ENCODE measurements at places on chromosomes 12 and 14.

DNA sequence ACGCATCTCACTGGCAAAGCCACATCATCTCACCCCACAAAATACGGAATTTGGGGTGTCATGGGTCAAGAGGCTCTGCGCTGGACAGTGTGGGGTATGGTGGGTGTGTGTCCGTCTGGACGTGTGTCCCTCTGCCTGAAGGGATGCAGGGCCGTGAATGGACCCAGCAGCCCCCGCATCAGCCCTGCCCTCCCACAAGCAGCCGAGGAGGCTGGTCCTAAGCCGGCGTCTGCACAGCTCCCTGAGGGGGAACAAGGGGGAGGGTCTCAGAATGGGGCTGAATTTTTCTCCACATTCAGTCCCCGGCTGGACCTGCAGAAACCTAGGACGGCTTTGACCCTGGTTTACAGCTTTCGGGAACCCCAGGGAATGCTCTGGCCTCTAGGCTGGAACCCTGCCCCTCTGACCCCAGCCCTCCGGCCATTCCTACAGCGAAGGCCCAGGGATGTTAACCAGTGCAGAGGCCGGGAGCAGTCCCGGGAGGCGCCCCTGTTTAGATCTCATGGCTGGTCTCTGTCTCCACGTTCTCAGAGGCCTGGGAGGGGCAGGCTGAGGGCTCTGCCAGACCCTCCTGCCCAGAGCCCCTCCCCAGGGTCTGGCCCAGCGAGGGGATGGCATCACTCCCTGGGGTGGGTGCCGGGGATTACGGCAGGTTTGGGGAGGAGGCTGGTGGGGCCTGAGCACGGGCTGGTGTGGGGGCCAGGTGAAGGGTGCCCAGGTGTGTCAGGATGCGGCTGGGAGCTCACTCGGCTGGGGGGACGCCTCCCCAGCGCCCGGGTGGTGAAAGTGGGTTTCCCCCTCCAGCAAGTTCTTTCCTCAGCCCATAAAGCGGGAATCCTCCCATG is 156.5 kb upstream of the C14orf180 start:
- DNase-seq, result no peak

- DNase-seq, result no peak
Observed at GRCh38 chr12:6280672-6281071, 29.8 kb upstream of the PLEKHG6 start.

DNA sequence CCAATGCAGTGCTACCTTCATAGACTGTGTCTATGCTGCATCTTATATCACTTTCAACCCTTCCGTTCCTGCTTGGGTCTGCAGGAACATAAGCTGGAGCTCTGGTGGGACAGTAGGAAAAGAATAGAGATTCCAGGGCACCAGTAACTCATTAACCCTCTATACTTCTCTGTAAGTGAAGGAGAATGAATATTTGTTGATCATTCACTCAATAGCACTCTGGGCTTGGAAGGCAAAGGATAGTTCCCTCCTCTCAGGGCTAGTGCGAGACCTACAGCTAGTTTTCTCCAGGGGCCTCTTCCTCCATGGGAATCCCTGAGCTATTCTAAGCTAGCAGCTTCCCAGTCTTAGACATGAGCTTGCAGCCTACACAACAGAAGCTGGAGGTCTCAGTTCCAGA is 84.7 kb downstream of the BMP4 start:
- no peak for DNase-seq

DNA sequence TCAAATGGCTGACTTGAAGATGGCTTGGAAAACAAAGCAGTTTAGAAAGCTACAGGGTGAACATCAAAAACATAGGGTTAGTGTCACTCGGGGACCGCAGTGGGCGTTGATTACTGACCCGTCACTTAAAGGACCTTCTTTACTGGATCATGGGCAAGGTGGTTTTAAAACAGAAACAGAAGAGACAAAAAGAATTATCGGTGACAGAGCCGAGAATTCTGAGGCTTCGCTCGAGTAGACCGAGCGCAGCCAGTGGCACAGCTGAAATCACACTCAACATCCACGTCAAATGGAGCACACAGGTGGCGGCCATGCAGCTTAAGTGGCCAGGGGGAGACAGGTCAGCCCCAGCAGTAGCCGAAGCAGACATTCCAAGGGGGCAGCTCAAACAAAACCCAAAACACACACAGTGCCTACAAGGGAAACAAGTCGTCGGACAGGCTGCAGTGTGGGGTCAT is 17.3 kb downstream of the SNRNP35 start:
- DNase-seq, result no peak

- DNase-seq, result no peak
Observed at GRCh38 chr14:52895000-52895399, 55.9 kb downstream of the FERMT2 start.

DNA sequence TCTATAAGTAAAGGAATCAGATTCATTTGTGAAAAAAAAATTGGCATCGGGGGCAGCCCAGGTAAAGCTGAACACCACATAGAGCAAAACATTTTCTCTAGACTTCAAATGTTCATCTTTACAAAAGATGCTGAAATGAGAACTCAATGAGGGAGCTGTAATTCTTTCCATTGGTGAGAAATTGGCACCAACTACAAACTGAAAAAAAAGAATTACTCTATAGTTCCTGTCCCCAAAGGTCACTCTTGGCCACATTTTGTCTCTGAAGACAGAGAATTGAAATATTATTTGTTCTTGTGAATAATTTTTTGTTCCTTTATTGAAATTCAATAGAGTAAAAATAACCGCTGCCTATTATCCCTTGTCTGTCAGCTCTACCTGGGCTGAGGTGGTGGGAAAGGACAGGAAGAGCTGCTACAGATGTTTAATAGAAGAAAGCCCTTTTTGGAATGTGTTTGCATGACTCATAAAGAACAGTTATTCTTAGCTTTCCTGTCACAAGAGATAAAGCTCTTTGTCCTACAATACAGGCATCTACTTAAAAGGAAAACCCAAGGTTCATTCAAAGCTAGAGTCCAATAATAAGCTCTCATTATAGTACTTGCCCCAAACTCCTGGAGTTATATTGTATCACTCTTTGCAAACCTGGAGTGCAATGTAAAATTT is 380.1 kb upstream of the KITLG start:
- DNase-seq, result no peak

DNA sequence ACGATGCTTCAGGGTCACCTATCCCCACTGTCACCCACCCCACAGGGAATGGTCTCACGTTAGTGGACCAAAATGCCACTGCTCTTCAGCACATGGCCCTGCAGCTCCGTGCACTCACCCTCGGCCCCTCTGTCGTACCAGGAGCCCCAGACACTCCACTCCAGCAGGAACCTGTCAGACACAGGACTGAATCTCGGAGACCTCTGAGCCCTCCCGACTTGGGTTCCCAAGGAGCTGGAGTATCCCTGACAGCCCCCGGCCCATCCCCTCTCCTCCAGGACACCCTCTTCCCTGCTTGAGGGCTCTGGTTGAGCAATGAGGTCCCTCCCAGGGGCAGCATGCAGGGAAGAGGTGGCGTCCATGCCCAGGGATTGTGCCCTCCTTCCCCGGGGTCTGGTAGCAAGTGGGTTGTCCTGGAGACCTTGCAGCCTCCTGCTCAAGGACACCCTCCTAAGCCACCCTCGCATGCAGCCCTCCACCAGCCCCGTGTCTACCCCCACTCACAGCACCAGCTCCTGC is 20.4 kb upstream of the LRTM2 start:
- no peak for DNase-seq

DNA sequence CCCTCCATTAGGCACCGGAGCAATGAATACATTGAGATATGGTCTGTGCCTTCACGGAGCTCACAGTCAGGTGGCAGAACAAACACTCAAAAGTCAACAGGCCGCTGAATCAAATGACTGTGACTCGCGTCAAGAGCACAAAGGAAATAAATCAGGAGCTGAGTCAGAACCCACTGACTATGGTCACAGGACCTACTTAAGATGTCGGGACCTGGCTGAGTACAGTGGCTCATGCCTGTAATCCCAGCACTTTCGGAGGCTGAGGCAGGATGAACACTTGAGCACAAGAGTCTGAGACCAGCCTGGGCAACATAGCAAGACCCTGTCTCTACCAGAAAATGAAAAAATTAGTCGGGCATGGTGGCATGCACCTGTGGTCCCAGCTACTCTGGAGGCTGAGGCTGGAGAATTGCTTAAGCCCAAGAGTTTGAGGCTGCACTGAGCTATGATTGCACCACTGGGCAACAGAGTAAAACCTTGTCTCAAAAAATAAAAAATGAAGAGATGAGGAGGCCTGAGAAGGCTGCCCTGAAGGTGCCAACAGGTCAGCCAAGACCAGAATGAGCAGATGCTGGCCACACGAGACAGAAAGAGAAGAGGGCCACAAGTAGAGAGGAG is 19.9 kb downstream of the TMEM233 start:
- DNase-seq, result no peak

GRCh38 chr14:68757618-68758081 is 35.2 kb downstream of the ZFP36L1 start:
- no peak for DNase-seq
